GOT3 (cell line): ENCODE measurements at places on chromosomes 1 and 21.
A peak's percentile ranks its signal among the peaks of the same experiment; 100 is the strongest.

- no peak for DNase-seq
These were observed 38.8 kb downstream of the PIK3C2B start for GRCh38 chr1:204455831-204456145.

DNA sequence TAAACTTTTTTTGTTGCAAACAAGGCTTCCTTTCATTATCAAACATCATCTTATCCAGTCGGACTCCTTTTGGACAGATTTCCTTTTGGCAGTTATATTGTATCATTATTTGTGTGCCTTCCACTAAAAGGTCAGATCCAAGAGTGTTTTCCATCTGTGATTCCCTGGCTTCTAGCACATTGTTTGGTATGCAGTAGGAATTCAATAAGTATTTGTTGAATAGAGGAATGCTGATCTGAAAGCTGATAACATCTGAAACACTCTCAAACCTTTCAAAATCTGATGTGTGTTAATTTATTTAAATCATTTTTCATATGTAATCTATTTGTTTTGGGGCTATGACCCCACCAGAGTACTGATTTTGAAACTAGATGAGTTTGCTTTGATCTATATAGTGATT, 39.0 kb downstream of the NDC1 start:
- no peak for DNase-seq

- no peak for DNase-seq
These were observed 83.5 kb upstream of the BCAR3 start for GRCh38 chr1:93765099-93765498.

DNA sequence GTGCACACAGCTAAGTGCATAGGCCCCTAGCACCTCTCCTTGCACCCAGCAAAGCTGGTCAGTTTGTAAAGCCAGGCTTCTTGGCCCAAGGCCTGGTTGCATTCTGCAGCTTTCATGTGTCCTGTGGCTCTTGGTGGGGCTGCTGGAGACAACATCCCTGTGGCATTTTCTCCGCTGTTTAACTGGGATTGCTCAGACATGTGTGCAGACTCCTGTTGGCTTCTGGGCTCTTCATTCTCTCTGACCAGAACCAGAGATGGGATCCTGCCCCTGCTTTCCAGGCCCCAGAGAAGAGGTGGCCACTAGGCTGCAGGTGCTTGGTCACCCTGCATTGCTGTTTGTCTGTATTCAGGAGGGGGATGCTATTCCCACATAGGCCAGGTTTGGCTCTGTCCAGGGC, 50.8 kb downstream of the FAM78B start:
- no peak for DNase-seq

GRCh38 chr1:165631342-165632151, 513 bp downstream of the MGST3 start:
- DNase-seq, result peak; percentile 35

- DNase-seq, result no peak
These were observed 27.4 kb downstream of the RRP15 start for GRCh38 chr1:218312509-218312908.

GRCh38 chr1:212628813-212629415, 20.4 kb downstream of the ATF3 start:
- no peak for DNase-seq

- DNase-seq, result no peak
These were observed 150.0 kb downstream of the PPP1R12B start for GRCh38 chr1:202498542-202498941.

DNA sequence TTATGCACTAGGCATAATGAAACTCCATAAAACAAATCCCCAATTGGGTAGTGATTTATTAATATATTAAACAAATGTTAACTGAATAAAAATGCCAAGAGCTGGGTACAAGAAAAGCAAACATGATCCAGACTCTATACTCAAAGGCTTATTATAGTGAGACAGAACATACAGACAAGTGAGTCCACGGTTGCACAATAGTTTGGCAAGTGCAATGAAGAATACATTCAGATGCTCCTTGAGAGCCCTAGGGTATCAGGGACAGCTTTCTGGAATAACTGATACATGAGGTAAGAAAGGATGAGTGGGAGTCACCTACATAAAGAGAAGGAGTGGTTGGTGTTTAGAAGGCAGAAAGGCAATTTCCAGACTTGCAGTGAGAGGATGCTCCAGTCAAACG, 85.1 kb downstream of the VAV3 start:
- DNase-seq, result no peak

- no peak for DNase-seq
These were observed 7.2 kb downstream of the AGMAT start for GRCh38 chr1:15577691-15578090.

DNA sequence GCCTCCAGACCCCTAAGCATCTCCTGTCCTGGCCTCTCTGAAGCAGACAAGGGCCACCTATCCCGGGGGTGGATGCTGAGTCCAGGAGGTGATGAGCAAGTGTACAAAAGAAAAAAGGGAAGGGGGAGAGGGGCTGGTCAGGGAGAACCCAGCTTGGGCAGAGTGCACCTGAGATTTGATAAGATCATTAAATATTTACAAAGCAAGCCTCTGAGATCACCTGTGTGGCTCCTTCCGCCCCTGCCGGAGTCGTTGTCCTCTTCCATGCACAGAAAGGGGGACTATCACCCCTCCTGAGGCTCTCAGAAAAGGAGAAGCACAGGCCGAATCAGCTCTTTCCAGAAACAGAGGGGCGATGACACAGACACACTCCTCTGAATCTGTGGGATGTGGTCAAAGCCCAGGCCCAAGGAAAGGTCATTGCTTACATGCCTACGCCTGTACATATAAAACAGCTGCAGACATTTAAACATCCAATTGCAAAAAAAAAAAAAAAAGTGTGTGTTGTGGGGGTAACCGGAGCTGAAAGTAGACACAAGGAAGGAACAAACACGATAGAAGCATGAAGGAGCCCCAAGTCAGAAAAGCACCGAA, 30.9 kb downstream of the PRSS38 start:
- no peak for DNase-seq

DNA sequence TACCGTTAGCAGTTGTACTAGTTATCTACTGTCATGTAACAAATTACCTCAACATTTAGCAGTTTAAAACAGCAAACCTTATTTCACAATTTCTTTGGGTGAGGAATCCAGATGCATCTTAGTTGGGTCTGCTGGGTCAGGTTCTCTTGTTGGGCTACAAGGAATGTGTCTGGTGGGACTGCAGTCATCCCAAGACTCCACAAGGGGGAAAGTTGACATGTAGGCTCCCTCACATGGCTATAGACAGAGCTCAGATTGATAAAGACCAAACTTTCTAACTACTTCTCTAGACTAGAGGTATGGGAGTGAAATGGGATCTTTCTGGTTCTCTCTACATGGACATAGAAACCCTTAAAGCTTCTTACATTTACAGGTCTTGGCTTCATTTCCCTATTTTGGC, 160.9 kb downstream of the UCK2 start:
- no peak for DNase-seq

DNA sequence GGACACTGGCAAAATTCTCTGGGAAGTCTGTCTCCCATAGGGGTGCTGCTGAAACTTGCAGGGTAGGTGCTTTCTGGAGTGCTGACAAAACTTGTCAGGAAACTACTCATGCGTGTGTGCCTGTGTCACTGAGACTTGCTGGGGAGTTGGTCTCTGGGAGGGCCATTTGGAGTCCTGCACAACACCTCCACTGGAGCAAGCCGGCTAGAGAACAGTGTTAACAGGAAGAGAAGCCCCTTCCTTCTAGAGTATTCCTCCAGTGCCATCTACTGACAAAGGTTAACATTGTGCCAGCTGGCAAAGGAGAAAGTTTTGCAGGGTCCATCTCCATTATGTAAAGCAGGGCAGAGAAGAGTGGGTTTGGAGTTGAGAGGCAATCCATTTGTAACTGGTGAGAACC, 30.0 kb downstream of the ZMYM4 start:
- no peak for DNase-seq

DNA sequence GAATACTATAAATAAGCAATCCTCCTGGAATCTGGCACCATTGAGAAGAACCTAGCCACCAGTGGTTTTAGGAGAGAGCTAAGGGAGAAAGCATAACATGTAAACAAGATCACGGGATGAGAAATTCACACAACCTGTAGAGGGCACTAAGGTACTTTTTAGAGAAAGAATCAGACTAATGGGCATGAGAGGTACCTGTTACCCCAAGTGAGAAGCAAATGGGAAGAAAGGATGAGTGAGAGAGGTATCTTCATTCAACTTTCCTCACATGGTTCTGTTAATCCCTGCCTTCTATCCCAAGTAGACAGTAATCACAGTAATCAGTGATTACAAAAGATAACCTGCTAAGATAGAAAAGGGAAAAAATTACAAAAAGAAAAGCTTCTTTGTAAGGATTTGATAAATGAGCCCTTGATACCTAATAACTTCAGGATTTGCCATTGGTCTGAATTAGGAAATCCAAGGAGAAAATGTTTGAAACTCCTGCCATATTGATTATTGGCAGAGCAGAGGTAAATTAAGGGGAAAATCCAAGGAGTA, 251.1 kb upstream of the ADGRL2 start:
- DNase-seq, result no peak

- no peak for DNase-seq
These were observed 717 bp downstream of the YBX1 start for GRCh38 chr1:42682739-42683531.

DNA sequence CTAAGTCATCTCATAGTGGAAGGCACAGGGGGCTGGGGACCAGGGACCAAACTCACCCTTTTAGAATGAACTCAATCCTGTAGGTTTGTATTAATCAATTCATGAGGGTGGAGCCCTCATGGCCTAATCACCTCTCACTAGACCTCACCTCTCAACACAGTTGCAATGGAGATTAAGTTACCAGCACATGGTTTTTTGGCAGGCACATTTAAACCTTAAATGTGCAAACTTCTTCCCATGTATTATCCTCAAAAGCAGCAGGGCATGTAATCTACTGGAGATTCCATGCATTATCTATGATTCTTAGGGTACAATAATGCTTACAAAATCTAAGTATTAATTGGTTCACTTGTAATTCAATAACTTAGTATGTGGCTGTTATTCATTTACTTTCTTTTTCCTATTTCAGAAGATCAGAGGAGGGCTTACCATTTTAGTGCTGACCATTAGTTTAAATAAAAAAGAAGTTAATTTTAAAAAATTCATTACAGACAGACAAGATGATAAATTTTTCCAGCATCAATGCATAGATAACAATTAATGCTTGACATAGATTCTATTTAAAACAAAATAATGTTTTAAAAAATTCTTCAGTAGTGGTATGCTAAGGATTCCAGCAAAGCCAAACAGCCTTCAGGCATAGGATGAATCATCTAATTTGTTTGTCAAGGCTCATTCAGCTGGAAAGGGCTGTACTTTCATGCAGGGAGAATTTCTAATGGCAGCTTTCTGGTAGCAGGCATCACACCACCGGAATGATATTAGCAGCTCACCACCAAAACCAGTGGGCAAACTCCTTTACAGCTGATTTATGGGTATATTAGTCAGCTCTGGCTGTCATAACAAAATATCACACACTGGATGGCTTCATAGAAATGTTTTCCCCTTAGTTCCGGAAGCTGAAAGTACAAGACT, 124.6 kb upstream of the ZNF648 start:
- DNase-seq, result no peak

- no peak for DNase-seq
These were observed 17.0 kb downstream of the SLC2A5 start for GRCh38 chr1:9052272-9053049.

- DNase-seq, result no peak
These were observed 135.3 kb downstream of the ADSS2 start for GRCh38 chr1:244316407-244316806.

- no peak for DNase-seq
These were observed 176.8 kb upstream of the SYT6 start for GRCh38 chr1:114330451-114330983.

GRCh38 chr1:22517956-22518355, 45.3 kb upstream of the EPHA8 start:
- no peak for DNase-seq

DNA sequence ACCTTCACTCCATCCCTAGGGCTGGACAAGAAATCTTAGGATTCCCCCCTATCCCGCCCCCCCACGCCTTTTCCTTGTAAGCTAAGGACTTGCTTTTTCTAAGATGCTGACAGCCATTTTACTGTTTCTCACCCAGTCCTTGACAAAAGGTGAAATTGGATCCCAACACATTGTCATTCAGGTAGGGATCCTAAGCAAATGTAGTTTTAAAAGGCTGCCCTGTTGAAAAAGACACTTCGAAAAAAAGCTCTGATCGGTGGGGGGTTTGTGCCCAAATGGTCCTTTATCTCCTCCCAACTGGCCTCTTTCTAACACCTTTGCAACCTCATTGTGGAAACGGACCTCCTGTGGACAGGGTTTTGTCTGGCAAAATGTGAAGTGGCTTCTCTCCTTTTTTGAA, 2.9 kb downstream of the CACHD1 start:
- DNase-seq, result no peak

GRCh38 chr1:93344886-93345632, 648 bp upstream of the DR1 start:
- DNase-seq, result no peak

DNA sequence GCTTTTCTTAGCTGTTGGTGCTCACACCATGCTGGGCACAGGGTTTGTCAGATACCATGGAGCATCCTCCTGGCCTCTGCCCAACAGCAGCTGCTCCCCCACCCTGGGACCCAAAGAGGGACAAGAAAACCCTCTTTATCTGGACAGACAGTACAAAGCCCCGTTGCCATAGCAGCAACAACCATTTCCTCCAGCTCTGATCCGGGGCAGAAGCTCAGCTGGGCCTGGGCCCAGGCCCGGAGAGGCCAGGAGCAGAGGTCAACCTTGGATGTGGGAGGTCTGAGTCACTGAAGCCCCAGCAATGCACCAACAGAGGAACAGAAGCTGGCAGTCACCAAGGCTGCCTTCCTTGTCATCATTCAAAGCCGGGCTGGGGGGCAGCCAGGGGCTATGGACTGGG, 228.4 kb upstream of the POU3F1 start:
- DNase-seq, result peak; percentile 3

DNA sequence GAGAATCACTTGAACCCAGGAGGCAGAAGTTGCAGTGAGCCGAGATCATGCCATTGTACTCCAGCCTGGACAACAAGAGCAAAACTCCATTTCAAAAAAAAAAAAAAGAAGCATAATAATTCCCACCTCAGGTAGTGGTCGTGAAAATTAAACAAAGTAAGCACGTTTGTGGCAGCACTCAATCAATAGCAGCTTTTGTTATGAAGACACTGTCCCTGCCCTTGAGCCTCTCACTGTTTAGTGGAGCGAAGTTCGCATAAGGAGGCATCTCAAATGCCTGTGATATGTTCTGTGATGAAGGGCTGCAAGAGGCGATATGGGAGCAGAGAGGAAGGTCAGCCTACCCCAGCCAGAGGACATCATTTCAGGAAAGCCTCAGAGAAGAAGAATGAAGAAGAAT, 43.8 kb upstream of the RASAL2 start:
- no peak for DNase-seq

- DNase-seq, result no peak
These were observed 27.5 kb downstream of the RGL1 start for GRCh38 chr1:183832459-183832858.
